ENCODE measurements at places on chromosomes 12 and 14.
A peak's percentile ranks its signal among the peaks of the same experiment; 100 is the strongest.

DNA sequence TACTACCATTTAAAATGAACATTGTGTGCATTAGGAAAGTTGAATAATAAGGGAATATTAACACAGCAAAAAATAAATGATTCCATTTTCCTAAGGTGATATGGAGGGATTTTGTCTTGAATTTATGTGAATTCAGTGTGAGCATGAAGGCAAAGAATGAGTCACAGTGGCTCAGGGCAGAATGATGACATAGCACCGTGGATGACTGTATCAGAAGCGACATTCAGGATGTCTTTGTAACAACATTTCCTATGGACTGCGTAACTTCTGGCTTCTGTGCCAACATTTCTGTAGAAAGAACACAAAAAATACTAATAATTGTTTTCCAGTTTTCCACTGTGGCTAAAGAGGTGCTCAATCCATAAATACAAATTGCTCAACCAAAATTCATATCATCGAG is 54.6 kb downstream of the TTC8 start:
- DNase-seq: no peak

GRCh38 chr12:107649661-107650061 is 35.9 kb upstream of the PWP1 start:
- DNase-seq: no peak

GRCh38 chr12:76266797-76267196 is 81.4 kb downstream of the BBS10 start:
- DNase-seq: no peak

GRCh38 chr14:57057803-57058202 is 210.9 kb downstream of the EXOC5 start:
- peak; percentile 13 for DNase-seq

DNA sequence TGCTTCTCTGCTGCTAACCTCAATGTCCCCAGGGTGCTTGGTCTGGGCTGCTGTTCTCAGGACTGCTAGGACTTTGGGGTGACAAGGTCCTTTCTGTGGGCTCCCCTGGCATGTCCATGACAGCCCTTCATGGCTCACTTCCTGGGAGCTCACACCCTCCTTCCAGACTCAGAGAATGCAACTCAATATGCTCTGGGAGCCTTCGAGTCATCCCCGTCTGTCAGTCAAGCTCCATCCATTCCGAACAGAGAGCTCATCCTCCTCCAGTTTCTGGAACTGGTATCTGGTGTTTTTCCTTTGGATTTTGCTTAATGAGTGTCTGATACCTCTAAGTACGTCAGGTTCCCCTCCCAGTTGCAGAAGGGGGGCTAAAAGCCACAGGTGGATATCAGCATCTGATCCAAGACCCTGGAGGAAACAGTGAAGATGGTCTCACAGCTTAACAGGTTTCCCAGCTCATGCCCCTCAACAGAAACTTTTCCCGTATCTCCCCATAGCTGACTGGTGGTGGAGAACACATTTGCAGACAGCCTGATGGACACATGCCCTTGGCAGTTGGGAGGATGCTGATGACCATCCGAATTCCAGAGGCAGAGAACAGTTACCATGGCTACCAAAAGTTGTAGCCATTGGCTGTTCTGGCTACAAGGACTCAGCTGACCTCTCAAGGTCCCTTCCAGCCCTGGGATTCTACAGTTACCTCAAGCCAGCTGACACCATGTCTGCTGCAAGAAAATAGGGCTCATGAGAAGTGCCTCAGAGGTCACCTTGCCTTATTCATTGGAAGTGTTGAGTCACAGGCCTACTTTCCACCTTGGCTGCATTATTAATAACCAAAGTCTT is 9.5 kb upstream of the RAB35 start:
- DNase-seq: no peak

- no peak for DNase-seq
Measured at GRCh38 chr14:100703386-100704220, 23.1 kb upstream of the DLK1 start.

DNA sequence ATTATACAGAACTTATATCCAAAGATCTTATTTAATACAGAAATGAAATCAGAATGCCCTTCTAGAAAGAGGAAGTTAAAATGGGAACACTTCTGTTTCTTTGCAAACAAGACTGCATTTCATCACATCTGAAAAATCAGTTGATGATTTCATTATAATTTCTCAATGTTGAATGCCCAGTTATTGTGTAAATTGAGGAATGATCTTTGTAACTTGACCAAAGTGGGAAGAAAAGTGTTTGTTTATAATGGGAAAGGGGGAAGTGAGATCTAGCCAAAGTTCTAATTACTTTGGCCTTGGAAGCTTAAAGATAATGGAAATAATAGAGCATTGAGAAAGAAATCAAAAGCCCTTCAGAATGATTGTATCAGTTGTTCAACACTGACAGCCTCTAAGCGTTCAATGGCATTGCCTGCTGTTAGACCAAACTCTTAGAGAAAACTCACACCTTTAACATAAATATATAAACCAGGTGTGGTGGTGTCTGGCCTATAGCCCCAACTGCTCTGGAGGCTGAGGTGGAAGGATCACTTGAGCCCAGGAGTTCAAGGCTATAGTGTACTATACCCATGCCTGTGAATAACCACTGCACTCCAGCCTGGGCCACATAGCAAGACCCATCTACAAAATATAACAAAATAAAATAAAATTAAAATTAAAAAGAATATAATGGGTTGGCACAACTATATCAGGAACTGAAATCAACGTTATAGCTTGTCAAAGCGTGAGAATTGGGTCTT is 9.9 kb upstream of the LYZ start:
- DNase-seq: no peak

GRCh38 chr12:54941659-54942058 is 42.9 kb downstream of the TESPA1 start:
- no peak for DNase-seq

- DNase-seq: peak; percentile 70
Measured at GRCh38 chr14:103140316-103141109, 17.3 kb downstream of the TNFAIP2 start.

DNA sequence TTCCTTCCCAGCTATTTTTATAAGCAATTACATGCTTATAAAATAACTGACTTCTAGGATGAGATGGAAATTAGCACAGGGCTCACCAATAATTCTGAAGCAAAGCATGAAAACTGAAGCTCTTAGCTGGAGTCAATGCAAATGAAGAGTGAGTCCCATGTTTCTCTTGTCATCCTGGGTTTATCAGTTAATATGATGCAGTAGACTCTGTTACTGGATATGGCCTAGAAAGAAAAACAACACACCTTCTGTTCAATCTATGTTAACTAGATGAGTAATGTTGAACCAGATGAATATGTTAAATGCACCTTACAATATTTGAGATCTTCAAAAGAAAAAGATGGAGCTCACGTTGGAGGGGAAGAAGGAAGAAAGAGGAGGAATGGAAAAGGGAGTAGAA is 229.4 kb downstream of the DUSP6 start:
- DNase-seq: no peak

DNA sequence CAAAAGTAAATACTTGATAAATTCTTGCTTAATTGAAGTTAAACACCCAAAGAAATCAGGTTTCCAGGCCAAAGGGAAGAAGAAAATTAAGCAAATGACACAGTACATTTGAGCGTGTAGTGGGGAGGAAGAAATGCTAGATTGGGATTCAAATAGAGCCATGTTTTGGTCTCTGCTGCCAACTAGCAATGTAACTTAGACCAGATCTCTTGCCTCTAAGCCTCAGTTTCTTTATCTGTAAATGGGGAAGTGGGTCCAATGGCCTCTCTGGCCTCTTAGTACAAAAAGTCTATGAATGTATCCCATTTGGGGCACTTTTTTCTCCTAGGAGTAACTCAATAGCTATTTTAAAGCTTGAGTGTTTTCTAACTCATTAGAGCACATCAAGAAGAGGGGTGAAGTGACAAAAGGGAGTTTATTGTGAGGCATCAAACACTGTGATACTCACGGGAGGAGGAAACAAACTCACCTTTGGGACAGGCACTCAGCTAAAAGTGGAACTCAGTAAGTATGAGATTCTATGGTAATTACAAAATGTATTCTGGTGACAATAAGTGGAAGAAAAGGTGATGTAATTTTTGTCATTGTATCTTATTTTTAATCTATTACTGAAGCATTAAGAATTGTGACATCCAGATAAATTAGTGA is 55.8 kb downstream of the DAD1 start:
- no peak for DNase-seq

GRCh38 chr14:71933001-71933587 is 865 bp downstream of the RGS6 start:
- DNase-seq: no peak
